ENCODE measurements at places on chromosomes 3 and 15.
A peak's percentile ranks its signal among the peaks of the same experiment; 100 is the strongest.

DNA sequence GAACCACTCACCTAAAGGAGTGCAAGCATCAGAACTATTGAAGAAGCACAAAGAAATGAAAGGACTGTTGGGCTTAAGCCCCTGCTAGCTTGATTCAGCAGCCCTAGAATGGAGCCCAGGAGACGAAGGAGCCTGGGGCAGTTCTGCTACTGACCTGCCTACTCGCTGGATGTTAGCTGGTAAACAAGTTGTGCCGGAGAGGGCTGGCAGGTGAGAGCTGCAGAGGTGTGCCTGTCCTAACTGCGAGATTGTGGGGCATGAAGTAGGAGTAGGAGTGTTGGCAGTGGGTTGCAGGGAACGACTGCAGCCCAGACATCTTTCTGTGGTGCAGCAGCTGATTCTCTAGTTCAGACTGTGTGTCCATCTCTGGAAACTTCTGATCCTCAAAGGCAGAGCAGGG is 75.2 kb upstream of the GSK3B start:
- no peak for DNase-seq

GRCh38 chr15:31268108-31268501 is 58.5 kb upstream of the KLF13 start:
- peak; percentile 16 for DNase-seq

- DNase-seq: no peak
Measured at GRCh38 chr3:142693136-142693853, 30.5 kb upstream of the TRPC1 start.

DNA sequence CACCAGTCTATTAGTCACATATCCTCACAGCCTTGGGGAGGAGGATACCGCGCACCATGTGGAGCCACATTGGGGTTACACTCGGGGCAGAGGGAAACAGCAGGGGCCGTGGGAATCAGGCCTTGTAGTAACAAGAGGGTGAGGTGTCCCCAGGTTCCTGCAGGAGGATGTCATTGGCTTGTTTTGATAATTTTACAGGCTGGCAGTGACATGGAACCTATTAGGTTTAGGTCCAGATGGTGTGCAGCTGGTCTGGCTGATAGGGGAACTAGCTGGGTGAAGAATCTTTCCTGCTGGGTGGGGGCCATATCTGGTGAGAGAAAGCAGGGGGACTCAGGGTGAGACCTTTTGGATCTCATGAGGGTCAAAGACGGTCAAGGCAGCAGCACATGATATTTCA is 9.8 kb upstream of the MEF2A start:
- no peak for DNase-seq

GRCh38 chr3:112375117-112375516 is 42.2 kb downstream of the CD200 start:
- DNase-seq: no peak

- no peak for DNase-seq
Measured at GRCh38 chr3:173800154-173800553, 402.6 kb downstream of the NLGN1 start.

- DNase-seq: no peak
Measured at GRCh38 chr3:159818997-159819500, 169.6 kb upstream of the IL12A start.

Measured in stimulated activated CD4-positive, alpha-beta T cell treated with anti-CD3 and anti-CD28 coated beads, Interleukin-2, amount 100 ng/mL, for 24 hours (primary cell).